ENCODE measurements at places on chromosomes 5 and 9. TPM values are rescaled to one million over a fixed set of nuclear protein-coding genes. Genes with fewer than 3 reads are reported as not detected.

The DEPDC1B gene
- 29.5 TPM for total RNA-seq

The ITK gene
- total RNA-seq = 314 TPM

The PCA3 gene
- total RNA-seq = not detected

The CCNJL gene
- not detected for total RNA-seq

DNA sequence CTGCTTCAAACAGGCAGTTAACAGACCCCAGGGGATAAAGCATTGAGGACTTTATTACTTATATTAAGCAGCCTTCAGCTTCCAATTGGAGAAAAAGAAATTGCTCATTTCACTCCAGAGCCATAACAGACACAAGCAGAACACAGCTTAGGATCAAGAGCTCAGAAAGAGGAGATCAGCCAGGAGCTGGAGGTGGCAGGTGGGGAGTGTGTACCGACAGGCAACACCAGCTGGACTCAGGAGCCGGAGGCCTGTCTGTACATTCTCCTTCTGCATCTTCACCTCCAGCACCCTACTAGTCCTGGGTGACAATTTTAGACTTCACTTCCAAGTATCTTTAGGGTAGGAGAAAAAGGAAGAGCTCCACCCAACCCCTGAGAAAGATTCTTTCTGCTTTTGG, 35.8 kb downstream of the NRG2 start:
- no peak overlapping the region for H3K27ac ChIP-seq
- no peak for DNase-seq
- no peaks in the 10 kb centered on the region for H3K4me1 ChIP-seq

- DNase-seq = no peak
- H3K4me1 ChIP-seq = no peaks in the 10 kb centered on the region
- H3K27ac ChIP-seq = no peak overlapping the region
- H3K36me3 ChIP-seq = no peaks in the 10 kb centered on the region
- no peak overlapping the region for H3K4me3 ChIP-seq
Observed at GRCh38 chr9:80811003-80811402, 878.3 kb downstream of the TLE1 start.

All from activated T-cell treated with anti-CD3 and anti-CD28 coated beads, Interleukin-2, amount 50 U/mL, for 72 hours (primary cell).